ENCODE measurements at places on chromosomes 2 and 18.
A peak's percentile ranks its signal among the peaks of the same experiment; 100 is the strongest.

GRCh38 chr2:174183076-174183475, 65.3 kb downstream of the OLA1 start:
- no peak for DNase-seq

GRCh38 chr2:105412584-105412983, 13.7 kb upstream of the FHL2 start:
- no peak for DNase-seq

- no peak for DNase-seq
Measured at GRCh38 chr18:46422552-46423055, 234.4 kb downstream of the LOXHD1 start.

GRCh38 chr2:75627902-75628504, 18.6 kb upstream of the MRPL19 start:
- peak; percentile 30 for DNase-seq

GRCh38 chr2:9984217-9984739, 32.8 kb downstream of the GRHL1 start:
- no peak for DNase-seq

DNA sequence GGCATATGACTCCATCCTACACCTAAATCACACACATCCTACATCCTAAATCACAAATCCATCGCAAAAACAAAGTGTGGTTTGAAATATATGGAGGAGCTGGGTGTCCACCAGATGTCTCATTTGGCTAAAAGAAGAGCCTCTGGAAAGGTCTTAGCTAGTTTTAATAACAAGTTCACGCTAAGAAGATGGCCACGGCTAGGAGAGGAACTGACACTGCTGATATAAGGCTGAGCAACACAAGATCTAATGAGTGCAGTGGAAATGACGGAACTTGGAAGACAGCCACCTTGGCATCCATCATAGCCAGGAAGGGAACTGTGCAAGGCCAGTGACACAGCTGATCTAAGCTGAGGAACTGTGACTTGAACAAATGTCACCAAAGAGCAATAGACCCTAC, 60.0 kb upstream of the AGAP1 start:
- DNase-seq: no peak

GRCh38 chr18:23828426-23828825, 139.2 kb downstream of the LAMA3 start:
- no peak for DNase-seq

GRCh38 chr18:62715759-62716615, 646 bp downstream of the PHLPP1 start:
- peak; percentile 43 for DNase-seq

DNA sequence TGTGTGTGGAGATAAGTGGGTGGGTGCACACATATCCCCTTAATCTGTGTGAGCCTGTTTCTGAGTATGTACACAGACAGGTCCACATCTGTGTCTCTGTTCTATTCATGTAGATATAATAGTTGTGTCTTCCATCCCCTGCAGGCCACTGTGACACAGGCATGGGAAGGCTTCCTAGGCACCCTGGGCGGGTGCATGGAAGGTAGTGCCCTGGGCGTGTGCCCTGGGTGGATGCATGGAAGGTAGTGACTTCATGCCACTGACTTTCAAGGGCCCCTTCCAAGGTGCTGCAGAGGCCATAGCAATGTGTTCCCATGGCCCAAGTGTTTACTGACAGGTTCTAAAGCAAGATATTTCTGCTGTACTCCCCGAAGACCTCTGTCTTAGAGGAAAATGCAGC, 462.5 kb upstream of the HS6ST1 start:
- DNase-seq: no peak

DNA sequence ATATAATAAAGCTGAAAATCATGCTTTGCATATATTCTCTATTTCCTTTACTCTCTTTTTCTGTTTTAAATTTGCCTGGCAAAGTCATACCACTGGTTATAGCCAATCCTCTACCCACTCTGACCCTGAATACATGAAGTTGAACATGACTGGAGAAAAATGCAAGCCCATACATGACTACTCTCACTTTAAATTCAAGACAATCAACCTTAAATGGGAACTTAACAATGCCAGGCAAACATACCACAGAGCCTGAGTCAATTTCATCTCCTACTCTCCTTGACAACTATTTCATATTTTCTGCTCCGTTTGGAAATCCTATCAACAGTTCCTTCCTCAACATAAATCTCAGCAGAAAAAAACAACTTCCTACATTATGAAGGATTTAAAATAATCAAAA, 22.6 kb downstream of the RAD51AP2 start:
- DNase-seq: no peak

GRCh38 chr2:44652701-44653100, 288.8 kb upstream of the SIX3 start:
- no peak for DNase-seq

GRCh38 chr18:58580078-58580477, 48.8 kb downstream of the ALPK2 start:
- no peak for DNase-seq

DNA sequence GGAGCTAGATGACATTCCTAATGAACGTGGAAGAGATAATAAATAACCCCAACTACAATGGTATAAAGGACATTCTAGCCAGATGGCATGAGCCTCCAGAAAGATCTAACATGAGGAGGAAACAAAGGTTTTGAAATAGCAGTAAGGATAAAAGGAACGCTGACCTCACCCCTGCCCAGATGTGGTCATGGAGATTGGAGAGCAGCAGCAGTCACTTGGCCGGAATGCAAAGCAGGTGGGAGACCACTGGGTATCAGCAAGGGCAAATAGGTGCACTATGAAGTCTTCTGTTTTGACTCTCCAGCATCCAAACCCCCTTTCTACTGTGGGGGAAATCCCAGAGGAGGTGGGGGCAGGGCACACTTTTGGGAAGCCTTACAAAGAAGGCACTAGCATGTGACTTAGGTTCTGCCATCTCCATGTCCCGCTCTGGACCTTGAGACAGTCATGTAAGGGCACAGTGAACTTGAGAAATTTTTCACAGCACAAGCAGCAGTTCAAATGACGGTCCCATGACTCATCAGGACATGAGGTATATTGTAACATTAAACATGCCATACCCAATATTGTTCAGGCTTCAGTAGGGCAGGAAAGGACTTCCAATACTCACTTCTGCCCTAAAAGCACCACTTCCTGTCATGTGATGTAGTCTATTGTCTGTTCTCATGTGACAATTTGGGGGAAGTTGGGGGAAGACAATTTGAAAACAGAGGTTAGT, 55.2 kb downstream of the METTL4 start:
- no peak for DNase-seq

- DNase-seq: no peak
Measured at GRCh38 chr2:210477496-210477895, 937 bp upstream of the LANCL1 start.

DNA sequence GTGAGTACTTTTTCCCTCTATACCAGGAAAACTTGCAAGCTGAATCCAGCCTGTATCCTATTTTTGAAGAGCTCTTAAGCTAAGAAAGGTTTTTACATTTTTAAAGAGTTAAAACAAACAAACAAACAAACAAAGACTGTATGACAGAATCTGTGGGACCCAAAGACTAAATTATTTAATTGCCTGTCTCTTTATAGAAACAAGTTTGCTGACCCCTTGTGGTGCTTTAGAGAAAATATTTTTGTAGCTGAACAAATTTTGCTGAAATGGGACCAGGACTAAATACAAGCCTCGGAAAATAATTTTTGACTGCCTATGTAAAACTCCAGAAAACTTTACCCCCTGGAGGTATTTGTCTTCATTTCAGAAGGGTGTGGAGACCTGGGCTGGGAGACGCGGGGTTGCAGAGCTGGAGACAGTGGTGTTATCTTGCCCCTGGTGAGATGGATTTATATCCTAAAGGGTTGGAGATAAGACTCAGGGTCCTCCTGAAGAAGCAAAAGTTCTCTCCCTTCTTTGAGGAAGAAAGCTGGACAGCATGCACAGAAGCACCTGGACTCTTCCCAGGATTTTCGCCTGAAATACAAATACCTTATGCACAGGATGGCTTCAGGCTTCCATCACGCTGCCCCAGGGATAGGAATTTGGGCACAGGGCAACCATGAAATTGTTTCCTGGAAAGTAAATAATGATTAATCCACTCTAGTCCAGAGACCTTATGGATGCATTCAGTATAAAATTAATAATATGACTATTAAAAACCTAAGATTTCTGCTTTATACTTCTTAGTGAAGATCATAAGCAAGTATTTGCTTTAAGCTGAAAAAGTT, 54.3 kb downstream of the TMX3 start:
- no peak for DNase-seq

GRCh38 chr2:36088716-36089328, 266.8 kb upstream of the CRIM1 start:
- DNase-seq: no peak

- DNase-seq: no peak
Measured at GRCh38 chr18:30093376-30093775, 949.2 kb downstream of the DSC3 start.

GRCh38 chr2:17309741-17310339, 208.4 kb downstream of the RAD51AP2 start:
- DNase-seq: no peak

GRCh38 chr18:48933578-48934414, 17.0 kb downstream of the SMAD7 start:
- no peak for DNase-seq

DNA sequence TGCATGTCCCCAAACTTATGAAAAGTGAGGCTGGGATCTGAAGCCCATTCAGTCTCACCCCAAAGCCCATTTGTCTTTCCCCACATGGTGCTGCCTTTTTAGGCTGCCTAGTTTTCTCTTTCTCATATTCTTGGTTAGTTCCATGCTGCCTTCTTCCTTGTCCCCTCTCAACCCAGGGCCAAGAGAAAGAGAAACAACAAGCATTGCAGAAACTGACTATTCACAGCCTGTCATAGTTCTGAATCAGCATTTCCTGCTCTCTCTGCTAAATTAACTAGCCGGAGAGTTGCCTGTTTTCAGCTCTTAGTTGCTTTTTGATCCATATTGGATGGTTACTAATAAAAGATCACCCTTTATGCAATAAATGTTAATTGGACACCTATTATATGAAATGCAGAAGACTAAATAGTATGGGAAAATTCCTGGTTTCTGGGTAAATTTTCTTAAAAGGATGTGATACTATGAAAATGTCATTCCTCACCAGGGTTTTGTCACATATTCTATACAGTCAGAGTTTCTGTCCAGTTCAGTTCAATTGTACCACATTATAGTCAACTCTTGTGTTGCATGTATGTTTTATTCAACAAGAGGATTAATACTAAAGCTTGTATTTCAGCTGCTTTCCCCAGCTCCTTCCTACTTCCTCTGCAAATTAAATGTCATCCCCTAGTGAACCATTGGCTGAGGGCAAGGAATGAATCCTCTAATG, 246.5 kb downstream of the GALR1 start:
- DNase-seq: no peak

- no peak for DNase-seq
Measured at GRCh38 chr2:199663157-199663556, 187.8 kb downstream of the FTCDNL1 start.

- no peak for DNase-seq
Measured at GRCh38 chr2:127657232-127657595, 11.3 kb downstream of the GPR17 start.

DNA sequence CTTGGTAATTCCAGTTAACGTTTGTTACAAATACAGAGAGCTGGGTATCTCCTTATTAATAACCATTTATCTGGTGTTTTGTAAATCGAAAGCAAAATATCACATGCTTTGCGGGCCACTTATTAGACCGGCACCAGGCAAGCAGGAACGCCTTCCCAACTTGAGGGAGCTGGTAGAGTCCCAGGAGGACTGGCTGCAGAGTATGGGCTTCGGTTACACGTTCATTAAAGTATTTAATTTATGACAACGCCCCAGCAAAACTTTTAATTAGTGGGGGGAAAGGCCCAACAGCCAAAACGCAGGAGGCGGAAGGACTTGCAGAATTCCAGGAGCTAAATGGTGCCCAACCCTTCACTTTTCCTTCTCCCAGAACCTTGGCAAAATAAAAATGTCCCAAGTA, 3.7 kb downstream of the SMAD7 start:
- no peak for DNase-seq

DNA sequence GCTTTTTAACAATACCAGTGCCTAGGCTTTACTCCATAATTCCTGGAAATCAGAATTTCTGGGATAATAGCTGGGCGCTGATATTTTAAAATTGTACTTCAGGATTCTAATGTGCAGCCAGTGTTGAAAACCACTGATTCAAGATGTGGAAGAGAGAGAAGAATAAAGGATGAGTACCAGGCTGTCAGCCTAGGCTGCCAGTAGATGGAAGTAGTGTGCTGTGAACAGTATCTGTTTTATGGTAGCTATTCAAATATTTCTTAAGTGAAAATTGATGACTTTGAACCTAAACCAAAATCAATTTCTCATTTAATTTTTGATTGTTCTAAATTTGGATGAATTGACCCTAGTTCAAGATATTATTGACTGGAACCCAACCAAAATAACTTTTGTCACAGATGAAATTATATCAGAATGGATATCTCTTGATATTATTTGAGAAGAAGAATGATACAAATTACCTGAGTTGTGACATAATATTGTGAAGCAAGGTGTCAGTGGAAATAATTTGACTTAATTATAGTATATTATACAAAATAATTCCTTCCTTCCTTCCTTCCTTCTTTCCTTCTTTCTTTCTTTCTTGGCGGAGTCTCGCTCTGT, 88.0 kb downstream of the COMMD1 start:
- no peak for DNase-seq

DNA sequence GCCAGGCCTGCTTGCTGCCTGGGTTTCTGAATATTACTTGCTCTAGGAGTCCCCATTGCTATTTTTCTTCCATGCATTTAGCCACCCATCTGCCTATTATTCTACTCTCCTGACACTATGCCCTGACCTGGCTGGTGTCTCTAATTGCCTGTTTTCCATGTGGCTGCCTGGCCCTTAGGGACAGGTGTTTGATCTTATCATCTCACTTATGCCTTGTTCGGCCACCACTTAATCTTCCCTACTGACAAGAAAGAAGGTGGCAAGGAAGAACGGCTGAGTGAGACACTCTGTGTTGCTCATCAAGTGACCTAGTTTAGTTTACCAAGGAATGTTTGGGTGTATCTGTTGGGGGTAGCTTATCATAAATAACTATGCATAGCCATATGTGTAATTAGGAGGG, 50.4 kb upstream of the RAPH1 start:
- DNase-seq: no peak

- no peak for DNase-seq
Measured at GRCh38 chr18:58758046-58758445, 86.8 kb downstream of the MALT1 start.

- no peak for DNase-seq
Measured at GRCh38 chr2:220077488-220077887, 450.1 kb downstream of the SLC4A3 start.

DNA sequence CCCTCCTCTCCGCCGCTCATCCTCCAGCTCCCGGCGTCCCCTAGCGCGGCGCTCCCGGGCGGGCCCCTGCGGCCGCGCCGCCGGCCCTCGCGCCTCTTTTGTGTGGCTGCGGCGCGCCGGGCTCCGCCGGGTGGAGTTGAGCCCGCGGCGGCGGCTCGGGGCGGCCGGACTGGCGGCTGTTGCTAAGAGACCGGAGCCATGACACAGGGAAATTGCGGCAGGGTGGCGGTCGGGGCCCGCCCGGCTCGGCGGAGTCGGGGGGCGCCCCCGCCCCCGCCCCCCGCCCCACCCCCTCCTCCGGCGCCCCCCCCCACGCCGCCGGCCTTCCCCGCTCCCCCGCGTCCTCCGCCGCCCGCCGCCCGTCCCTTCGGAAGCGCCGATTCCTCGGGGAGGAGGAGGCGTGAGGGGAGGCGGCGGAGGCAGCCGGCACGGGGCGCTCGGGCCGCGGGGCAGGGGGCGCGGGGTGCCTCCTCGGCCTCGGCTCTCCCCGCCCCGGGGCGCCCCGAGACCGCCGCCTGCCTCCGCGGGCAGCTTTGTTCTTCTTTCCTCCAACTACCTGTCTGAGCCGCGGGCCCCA, at the start of gene TMEM200C:
TSS of gene TMEM200C (minus strand) at position 224 of the 577 bp plus-strand sequence. CDS start 3,459 bp downstream, outside the sequence.
- no peak for DNase-seq

Measured in stimulated activated CD8-positive, alpha-beta memory T cell treated with anti-CD3 and anti-CD28 coated beads, Interleukin-15, amount 100 ng/mL, for 48 hours (primary cell).